NT2/D1 (cell line): ENCODE measurements at places on chromosomes 2 and 18.

DNA sequence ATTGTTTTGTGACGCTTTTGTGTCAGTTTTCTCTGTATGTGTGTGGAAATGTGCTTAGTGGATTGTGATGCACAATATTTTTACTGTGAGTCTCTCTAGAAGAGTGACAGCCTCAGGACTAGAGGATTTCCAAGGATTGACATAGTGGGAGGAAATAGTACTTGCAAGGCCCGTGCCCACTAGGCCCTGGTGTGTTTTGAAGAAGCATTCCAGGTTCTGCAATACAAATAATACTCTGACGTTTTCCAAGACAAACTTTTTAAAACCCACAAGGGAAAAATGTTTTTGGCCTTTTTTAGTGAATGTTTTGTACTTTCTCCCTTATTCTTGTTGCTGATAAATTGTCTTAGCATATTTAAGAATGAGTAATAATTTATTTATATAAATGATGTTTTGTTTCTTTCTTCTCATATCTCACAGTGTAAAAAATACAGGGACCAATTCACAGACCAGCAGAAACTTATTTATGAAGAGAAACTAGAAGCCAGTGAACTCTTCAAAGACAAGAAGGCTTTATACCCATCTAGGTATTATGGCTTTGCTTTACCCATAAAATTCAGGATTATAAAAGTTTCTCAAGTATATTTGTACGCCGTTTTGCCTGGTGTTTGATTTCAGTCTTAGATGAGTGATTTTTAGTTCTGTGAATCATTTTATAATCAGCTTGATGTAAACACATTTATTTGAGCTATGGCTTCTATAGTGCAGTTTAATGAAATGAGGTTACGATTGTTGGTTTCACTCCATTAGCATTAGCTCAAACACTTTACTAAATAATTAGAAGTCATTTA lies 165.6 kb downstream of the MYO1B start:
- no peak for DNase-seq

- no peak for DNase-seq
Measured at GRCh38 chr18:42442656-42443055, 487.6 kb downstream of the PIK3C3 start.

GRCh38 chr2:16890081-16890480 lies 224.4 kb upstream of the CYRIA start:
- peak; percentile 28 for DNase-seq

DNA sequence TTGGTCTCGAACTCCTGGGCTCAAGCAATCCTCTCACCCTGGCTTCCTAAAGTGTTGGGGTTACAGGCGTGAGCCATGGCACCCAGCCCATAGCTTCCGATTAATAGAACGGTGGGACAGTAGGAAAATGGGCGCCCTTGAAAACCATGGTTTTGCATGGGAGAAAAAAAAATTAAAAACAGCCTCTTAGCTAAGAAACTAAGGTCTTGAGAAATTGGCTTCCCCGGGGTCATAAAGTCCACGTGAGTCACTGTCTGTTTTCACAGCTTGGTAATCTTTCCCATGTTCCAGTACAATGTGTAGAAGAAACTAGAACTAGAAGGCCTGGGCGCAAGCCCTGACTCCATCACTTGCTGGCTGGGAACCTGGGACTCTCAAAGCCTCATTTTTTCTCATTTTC lies 20.7 kb downstream of the B3GNT2 start:
- DNase-seq: no peak

DNA sequence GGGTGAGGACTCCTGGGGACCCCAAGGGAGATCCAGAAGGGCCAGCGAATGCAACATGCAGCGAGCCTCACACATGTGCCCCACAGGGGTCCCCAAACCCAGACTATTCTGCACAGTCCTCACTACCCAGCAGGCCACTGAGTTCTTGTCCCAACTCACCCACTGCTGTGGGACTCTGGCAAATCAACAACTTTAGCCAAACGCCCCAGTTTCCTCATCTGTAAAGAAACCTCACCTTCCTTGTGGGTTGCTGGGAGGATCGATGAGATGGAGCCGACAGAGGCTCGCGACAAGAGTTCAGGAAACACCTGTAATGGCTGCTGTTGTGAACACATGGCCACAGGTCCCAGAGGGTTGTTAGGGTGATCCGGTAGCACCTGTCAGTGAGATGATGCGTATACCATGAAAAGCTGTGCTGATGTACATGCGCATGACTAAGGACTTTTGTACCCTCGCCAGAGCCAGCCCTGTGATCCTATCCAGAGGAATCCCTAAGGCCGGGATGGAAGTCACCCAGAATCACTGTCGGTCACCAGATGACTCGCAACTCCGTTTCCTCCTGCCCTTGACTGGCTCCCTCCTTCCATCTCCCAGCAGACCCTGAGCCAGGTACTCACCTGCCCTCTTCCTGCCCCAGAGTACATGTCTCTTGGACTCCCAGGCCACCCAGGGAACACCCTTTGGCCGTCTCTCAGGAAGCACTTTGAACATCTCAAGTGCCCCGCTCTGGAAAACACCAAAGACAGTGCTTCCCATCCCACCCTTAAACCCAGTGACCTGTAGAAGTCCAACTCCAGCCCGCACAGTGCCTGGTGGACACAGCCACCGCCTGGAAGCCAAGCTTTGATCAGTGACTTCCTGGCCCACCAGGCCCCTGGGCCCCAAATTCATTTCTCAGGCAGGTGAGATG lies 103.3 kb upstream of the ID2 start:
- no peak for DNase-seq

DNA sequence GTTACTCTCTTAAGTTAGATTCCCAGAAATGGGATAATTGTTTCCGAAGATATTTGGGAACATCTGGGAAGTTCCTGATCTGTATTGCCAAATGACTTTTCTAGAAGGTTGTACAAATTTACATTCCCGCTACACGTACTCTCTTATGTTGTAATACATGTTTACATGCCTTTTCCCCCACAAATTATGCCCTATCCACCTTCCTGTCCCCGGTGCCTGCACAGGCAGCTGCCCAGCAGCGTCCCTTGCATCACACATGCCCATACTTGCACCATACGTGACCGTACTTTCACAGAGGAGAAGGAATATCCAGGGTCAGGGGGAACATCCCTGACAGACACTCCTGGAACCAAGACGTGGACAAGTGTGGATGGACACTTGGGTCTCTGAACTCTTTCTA lies 24.2 kb upstream of the KLF11 start:
- DNase-seq: no peak

DNA sequence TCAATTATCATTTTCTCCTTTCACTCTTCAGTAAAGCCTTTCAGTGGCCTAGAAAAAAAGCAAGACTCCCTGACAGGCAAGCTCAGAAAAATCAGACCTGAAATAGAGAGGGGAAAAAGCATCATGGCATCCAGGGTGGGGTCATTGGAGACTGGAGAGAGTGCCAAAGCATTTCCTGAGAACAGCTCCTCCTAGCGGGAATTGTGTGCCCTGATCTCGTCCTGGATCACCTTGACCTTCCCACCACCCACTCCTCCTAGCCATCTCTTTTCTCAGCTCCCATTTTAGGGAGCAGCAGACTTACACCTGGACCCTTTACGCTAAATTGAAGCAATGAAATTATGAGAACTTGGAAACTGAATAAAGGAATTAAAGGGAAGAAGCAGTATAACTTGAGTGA lies 176.6 kb downstream of the VWC2L start:
- DNase-seq: peak; percentile 18

GRCh38 chr18:49853011-49853410 lies 39.7 kb upstream of the ACAA2 start:
- DNase-seq: no peak

- DNase-seq: no peak
Measured at GRCh38 chr2:108577099-108577498, 42.8 kb downstream of the LIMS1 start.

GRCh38 chr2:68318914-68319397 lies 793 bp downstream of the CNRIP1 start:
- DNase-seq: no peak

DNA sequence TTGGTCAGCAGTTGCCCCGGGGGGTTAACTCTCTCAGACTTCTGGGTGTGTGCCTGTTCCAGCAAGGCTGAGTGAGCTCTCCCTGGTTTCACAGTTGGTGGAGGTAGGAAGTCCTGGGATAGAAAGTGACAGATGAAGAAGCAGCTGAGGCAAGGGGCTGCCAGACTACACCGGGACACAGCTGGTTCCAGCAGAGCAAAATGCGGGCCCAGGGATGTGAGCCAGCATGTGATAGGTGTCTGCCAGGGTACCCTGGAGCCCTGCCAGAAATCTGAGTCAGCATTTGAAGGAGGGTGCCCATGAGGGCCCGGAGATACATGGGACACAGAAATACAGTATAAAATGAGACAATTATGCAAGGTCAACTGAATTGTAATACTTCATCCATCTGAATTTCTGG lies 79.3 kb upstream of the LGALSL start:
- DNase-seq: no peak

- no peak for DNase-seq
Measured at GRCh38 chr2:25229279-25230197, 61.2 kb upstream of the POMC start.

DNA sequence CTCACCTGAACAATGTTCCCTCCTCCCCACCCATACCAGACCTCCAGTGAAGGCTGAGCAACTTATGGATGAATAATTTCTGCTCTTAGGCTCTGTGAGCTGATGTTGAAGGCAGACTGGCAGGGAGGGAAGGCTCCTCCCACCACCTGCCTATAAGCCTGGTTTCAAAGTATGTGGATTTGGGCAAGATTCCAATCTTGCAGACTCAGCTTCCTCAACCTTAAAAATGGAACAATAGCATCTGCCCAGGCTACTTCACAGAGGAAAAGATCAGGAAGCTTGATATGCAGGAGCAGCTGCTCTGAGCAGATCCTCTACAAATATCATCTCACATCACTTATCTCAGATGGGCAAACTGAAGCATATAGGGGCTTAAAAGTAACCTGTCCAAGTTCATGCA lies 112.2 kb downstream of the ZFP36L2 start:
- DNase-seq: no peak

DNA sequence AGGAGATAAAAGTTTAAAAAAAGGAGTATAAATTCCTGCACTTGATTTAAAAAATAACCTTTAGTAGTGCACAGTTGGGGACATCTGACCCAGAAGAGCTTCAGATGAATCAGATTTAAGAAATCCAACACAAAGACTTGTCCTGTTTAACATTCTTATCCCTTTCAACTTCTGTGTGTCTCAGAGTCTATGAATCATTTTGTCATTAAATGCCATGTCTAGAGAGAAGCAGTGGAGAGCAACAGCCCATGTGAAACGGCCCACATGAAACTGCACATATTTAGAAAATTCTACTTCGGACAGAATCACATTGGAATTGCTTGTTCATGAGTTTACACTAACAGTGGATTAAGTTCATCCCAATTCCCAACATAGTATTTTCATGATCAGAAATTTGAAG lies 278.6 kb downstream of the SLC8A1 start:
- no peak for DNase-seq

DNA sequence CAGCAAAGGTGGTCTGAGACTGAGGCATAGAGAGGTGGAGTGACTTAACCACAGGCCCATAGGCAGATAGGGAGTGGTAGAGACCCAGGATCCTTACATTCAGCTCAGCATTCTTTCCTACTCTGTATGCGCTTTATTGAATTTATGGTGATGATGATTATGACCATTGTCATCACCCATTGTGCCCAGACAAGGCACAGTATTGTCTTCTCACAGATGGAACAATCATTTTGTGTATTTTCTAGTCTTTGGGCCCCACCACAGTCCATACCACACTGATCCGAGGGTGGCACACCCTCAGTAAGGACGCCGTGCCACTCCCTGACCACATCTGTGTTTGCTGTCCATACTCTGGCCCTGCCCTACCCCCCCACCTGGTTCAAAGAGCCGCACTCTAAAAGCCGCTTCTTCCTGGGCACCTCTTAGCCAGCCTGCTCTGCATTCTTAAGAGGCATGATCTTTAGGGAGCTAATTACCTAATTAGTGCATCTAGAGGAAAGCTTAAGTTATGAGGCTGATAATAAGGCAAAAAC lies 179.6 kb upstream of the SMAD2 start:
- DNase-seq: no peak

DNA sequence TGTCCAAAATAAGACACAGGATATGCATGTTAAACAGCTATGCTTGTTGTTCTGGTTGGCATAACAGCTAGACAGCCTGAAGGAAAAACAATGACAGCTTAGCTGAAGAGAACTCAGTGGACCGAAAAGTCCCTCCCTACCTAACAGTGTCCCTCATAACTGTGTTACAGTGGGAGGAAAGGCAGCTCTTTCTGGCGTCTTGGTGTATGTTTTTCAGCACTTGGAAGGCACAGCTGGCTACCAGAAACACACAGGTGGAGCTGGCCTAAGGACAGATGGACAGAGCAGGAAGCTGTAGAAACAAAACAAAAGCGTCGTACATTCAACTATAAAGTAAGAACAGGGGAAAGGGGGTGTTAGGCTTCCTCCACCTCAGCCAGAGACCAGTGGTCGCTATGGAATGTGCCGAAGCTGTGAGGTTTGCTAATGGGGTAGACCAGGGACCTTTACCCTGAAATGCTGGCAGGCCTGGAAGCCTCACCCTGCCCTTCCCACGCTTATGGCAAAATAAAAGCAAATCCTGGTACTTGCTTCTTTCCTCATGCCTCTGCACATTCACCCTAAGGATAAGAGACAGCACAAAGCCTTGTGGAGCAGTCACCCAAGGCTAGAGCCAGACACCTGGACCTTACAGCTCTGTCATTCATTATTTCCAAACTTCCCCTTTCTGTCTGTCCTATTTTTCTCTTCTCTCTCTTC lies 103.5 kb upstream of the TRIB2 start:
- no peak for DNase-seq

- DNase-seq: no peak
Measured at GRCh38 chr2:152444448-152444847, 109.5 kb downstream of the FMNL2 start.

- DNase-seq: no peak
Measured at GRCh38 chr2:158600155-158600802, 143.5 kb downstream of the PKP4 start.

GRCh38 chr2:151098841-151099240 lies 162.8 kb downstream of the RBM43 start:
- DNase-seq: no peak

GRCh38 chr2:203330434-203330833 lies 2.2 kb downstream of the ABI2 start:
- DNase-seq: no peak

DNA sequence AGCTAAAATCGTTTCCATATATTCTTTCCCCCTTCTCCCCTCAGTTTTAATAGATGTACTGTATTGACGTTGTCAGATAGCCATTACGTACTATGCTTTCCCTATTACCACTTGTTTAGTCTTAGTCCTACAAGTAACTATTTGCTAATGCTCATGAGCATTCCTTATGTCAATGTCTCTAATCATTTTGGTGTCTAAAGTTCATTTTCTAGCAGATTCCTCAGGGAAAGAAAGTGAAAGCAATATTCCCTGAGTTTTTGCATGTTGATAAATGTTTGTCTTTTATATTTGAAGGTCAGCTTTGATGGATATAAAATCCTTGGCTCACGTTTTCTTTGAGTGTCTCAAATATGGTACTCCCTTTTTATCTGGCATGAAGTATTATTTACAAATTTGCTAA lies 253.3 kb upstream of the STON1 start:
- DNase-seq: no peak

GRCh38 chr2:235956281-235956970 lies 211.8 kb downstream of the GBX2 start:
- DNase-seq: no peak
